Fibroblast of skin of right biceps (primary cell): ENCODE measurements at places on chromosomes 12 and 14.

GRCh38 chr14:70641548-70642302 lies at the start of gene TTC9:
Gene TTC9, plus strand, starts transcription at chr14:70641916. Its CDS starts 214 bp downstream, at chr14:70642130.
- DNase-seq: no peak

DNA sequence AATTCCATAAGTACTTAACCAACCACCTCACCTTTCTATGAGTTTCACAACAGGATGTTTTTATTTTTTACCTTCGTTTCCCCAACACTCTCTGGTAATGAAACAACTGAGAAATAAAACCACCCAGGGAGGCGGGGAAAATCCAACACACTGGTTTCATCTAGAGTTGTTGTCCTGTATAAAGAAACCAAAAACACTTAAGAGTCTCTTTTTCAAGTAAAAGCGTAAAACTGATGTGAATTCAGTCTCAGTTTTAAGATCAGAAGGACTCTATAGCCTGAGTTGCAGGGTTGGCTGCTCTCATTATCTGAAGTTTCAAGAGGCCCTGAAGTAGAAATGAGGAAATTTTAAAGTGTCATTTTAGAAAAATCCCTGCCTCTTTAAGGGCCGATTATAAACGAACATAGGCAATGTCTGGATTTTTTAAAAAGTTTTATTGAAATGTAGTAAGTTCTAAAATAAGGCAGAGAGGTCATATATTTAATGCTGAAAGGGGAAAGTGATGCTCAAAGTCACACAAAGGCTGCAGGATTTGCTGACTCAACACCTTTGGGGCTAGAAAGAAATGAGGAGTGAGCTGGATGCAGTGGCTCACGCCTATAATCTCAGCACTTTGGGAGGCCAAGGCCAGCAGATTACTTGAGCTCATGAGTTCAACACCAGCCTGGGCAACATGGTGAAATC lies 27.2 kb downstream of the HIGD1C start:
- DNase-seq: no peak

- DNase-seq: no peak
These were observed 25.6 kb upstream of the PCNX1 start for GRCh38 chr14:70881549-70882177.

DNA sequence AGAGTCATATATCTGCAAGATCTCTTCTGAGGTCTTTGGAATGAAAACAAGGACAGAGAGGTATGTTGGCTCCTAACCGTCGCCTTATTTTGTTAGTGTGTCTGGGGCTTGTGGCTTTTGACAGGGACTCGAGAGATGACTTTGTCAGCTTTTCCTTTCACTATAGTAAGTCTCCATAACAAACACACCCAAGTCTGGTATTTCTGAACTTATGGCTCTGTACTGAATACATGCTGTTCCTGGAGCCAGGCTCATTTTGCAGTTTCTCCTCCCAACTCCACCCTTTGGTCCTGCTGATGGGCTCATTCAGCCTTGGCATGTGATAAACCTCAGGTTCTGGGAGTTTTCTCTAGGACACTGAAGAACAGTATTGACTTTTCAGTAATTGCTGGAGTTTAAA lies 27.7 kb upstream of the TMED10 start:
- DNase-seq: no peak

- peak; percentile 31 for DNase-seq
These were observed 42.0 kb upstream of the A2ML1 start for GRCh38 chr12:8780389-8780788.

DNA sequence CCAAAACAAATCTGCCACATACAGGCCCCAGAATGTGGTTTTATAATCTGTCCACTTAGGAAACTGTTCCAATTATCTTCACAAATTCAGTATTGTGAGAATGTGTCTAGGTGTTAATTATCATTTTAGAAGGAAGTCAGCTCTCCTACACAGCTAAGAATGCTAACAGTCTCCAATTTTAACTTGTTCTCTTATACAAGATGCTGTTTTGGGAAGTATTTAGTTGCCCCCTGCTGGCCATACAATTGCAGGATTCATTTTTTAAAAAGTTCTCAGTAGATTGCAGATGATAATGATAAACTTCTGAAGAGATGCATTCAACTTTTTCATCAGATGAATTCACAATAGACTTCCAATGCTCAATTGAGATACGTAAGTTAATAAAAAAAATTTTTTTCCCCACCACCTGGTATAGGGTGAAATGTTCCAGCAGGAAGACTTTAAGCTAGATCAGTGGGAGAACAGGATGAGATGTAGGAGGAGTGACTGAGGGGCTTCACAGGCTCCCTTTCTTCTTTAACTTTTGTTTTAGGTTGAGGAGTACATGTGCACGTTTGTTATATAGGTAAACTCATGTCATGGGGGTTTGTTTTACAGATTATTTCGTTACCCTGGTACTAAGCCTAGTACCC lies 27.3 kb upstream of the OSBPL8 start:
- peak; percentile 49 for DNase-seq

DNA sequence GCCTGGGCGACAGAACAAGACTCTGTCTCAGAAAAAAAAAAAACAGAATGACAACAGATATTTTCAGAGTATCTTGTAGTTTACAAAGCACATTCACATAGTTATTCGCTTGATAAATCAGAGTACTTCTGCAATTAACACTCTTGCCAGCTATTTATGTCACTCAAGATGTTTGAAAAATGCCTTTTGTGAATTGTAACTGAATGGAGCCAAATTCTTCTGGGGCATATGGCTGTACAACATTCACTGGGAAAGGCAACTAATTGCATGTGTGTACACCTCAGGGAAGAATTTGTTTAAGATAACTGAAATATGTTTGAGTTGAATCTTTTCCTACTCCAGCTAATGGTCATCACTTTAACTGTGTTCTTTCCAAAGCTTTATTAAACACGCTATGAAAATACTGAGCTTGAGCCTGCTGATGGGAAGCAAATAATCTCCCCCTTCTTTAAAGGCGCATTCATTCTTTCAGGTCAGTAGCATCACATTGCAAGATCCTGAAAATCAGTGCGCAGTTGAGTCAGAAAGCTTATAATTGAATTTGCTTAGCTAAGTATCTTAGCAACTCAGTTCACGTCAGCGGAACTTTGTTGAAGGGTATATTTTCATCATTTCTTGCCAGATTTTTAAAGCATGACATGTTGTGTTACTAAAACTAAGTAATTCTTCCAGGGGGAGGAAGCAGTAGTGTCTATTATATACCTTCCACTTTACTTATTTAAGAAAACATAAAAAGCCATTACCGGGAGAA lies 66.6 kb downstream of the SINHCAF start:
- no peak for DNase-seq

GRCh38 chr12:90479237-90479636 lies 475.7 kb downstream of the CCER1 start:
- DNase-seq: no peak

DNA sequence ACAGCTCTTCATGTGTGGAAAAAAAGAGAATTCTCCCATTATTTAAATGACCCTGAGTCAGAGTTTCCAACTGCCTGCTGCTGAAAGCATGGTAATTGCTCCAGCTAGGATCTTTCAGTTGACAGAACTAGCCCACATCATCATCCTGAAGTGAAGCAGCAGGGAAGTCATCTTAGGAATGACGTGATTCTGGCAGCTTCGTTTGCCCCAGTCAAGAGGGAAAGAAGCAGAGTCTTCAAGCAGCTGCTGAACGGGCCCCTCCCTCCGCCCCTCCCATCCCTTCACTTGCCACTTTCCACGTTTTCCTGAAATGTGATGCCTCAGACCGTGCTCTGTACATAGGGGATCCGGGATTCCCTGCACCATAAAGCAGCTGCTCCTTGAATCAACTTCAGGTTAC lies 455.0 kb upstream of the TMEM132C start:
- DNase-seq: peak; percentile 96

- DNase-seq: peak; percentile 12
These were observed 69.0 kb upstream of the GPHB5 start for GRCh38 chr14:63387711-63388110.

- DNase-seq: no peak
These were observed 43.6 kb downstream of the SYNE3 start for GRCh38 chr14:95472819-95473251.

- no peak for DNase-seq
These were observed 767 bp downstream of the REP15 start for GRCh38 chr12:27696864-27697564.
